ENCODE measurements at places on chromosomes 1 and 21.

- no peak for DNase-seq
Observed at GRCh38 chr1:13556224-13556764, 27.3 kb upstream of the PDPN start.

- DNase-seq: no peak
Observed at GRCh38 chr21:29186246-29186645, 55.8 kb downstream of the MAP3K7CL start.

GRCh38 chr1:116958977-116959376 is 42.6 kb upstream of the CD101 start:
- no peak for DNase-seq

DNA sequence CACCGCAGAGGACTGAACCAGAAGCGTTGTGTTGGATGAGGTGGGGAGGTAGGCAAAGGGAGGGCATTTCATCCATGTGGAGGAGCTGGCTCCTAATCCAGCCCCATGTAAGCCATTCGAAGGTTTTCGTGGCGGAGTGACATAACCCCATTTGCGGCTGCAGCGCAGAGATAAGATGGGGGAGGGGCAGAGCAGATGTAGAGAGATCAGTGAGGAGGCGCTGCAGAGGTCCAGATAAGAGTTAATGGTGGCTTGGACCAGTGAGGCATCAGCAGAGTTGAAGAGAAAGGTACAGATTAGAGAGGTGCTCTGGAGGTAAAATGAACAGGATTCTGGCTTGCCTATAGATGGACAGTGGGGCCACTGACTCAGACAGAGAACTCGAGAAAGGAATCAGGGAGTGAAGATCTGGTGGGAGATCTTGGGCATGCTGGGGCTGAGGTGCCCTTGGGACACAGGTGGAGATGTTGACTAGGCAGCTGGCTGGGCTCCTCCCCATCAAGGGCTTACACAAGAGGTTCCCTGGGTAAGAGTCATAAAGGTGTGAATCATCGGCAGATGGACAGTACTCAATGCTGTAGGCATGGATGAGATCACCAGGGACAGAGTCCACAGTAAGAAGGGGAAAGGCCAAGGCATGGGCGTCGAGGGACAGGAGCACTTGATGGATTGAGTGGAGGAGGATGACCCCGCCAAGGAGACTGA is 7.8 kb upstream of the PTPRF start:
- no peak for DNase-seq

All from hypothalamus (tissue), 51 donors.